Fibroblast of upper back skin (primary cell): ENCODE measurements at places on chromosomes 7 and 10.

DNA sequence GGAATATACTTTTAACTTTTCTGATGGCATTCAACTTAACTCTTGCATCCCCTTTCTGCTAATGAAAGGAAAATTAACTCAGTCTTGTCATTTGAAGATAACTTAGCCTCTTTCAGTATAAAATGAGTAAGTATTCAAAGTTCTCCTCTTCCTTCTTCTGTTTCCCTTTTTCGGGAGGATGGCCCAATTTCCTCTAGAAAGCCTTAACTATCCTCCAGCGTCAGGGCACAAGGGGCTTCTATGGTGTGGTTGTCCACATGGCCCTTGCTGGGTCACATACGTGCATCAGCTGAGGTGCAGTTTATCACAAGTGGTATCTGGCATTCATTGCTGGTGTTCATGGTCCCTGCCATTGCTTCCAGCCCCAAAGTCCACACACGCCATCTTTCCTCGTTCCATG lies 17.8 kb upstream of the GSAP start:
- no peak for DNase-seq

GRCh38 chr10:104328896-104329710 lies 9.2 kb downstream of the ITPRIP start:
- peak; percentile 89 for DNase-seq

DNA sequence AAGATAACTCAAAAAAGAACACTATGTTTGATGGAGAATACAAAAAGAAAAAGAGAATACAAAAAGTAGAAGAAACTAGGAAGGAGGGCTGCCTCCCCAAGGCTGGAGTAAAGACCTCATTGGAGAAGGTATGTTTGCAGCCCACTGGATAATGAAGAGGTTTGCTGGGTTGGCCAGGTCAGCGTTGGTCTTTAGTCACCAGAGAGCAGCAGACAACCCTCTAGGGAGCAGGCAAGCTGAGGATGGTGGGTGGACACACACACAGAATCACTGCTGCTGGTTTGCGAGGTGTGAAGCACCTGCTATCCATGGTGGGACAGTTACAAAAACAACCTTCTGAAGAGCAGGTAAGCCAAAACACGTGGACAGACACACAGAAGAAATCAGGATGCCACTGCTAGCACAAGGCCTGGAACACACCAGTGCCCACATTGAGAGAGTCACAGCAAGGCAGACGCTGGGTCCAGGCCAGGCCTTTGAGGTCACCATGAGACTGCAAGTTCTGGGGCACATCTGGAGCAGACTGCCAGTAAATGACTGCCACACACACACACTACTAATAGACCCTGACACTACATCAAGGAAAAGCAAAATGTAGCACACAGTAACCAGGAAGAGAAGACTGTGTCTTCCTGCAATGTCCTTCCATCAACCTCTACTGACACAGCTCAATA lies 43.0 kb downstream of the MTERF1 start:
- DNase-seq = no peak

DNA sequence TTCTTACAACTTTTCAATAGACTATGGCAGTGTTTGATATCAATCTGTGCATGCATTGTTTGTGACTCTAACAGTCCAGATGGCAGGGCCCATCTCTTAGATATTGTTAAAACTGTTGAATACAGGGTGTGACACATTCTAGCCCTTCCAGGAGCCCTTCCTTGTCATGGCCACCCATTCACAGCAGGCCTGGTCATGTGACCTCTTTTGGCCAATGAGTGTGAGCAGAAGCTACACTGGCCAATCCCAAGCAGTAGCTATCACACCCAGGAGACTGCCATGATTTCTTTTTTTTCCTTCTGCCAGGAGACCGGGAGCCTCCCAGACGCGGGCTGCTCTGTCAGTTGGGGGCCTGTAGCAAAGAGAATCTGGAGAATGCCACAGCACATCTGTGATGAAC lies 655.4 kb upstream of the MKI67 start:
- DNase-seq = no peak

DNA sequence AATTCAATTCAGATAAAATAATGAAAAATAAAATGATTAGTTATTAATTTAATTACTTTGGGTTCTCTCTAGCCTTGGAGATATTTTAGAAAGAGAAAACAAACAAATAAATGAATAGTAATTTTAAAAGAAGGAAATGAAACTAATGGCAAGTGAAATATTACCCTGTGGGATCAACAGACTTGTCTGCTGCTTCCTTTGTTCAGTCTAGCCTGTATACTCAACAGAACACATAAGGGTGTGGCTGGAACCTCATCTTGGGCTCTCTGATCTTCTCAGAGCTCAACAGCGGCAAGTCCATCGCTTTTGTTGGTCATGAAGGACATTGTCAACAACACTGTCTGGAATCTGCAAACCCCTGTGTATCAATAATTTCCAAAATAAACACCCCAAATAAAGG lies 904.9 kb downstream of the IPMK start:
- DNase-seq = no peak

DNA sequence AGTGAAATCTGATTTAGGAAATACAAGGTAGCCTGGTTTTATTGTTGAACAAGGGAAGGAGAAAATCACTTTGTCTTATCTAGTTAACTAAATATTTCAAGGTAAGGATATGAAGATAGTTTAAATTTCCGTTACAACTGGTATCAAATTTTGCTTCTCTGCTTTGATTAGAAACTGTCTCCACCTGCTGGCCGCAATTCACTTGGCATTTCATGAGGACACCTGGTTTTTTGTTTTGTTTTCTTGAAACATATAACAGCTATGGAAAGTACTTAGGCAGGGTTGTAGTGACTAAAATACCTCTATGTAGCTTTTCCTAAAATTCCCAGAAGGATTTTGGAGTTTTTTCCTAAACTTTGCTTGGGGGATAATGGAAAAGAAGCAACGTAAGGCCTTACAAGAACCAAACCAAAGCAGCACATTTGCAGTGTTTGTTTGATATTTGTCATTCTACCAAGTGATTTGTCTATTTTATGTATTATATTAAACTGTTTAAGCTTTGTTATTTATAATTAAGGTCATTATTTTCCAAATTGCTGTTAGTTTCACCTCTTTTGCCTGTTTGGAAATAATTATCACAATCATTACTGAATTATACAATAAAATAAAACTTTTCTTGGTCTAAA lies 73.6 kb downstream of the AHCYL2 start:
- peak; percentile 47 for DNase-seq

DNA sequence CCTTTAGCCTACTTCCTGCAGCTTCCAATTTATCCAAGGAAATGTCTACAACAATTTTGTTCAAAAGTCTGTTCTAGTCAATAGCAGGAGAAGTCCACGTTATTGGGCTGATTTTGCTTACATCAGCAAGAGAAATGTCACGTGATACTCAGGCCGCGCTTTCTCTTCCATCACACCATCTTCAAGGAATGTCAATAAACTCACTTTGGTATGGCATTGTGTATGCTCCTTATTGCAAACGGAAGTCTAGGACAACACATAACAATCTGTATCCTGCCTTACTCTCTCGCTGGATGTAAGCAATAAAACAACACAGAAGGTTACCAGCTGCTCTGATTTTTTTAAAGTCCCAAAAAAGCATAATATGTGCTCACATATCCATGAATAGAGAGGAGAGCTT lies 17.1 kb upstream of the STK17A start:
- peak; percentile 60 for DNase-seq

- DNase-seq = no peak
Observed at GRCh38 chr10:125085258-125086054, 74.9 kb downstream of the CTBP2 start.

- no peak for DNase-seq
Observed at GRCh38 chr10:122487174-122487765, 25.9 kb downstream of the HTRA1 start.

GRCh38 chr10:111475720-111476119 lies 398.9 kb downstream of the ADRA2A start:
- DNase-seq = peak; percentile 89

GRCh38 chr7:138890499-138891445 lies 90.4 kb downstream of the KIAA1549 start:
- peak; percentile 80 for DNase-seq

DNA sequence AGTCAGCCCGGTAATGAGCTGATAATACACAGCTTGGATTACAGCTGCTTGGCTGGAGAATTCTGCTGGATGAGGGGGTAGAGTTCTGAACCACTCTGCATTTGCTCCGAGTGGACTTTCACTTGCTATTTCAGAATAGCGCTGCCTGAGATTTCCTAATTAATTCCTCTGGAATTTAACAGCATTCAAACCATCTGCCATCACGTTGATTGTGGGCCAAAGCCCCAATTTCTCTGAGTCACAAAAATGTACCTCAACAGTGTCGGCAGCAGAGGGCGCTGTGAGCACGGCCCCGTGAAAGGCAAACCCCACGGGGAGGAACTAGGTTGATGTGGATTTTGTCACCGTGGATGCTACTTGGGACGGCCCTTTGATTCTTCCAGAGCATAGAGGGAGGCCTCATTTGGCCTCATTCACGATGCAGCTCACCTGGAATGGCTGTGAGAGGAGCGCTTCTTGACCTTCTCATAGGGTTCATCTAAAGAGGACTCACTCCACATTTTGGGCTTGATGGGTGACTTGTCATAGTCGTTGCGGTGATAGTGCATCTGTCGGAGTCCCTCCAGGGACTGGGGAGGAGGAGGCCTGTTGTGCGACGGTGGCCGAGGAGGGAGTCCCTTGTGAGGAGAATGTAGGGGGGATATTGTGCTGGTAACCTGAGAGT lies 73.3 kb downstream of the PRPF18 start:
- peak; percentile 73 for DNase-seq

DNA sequence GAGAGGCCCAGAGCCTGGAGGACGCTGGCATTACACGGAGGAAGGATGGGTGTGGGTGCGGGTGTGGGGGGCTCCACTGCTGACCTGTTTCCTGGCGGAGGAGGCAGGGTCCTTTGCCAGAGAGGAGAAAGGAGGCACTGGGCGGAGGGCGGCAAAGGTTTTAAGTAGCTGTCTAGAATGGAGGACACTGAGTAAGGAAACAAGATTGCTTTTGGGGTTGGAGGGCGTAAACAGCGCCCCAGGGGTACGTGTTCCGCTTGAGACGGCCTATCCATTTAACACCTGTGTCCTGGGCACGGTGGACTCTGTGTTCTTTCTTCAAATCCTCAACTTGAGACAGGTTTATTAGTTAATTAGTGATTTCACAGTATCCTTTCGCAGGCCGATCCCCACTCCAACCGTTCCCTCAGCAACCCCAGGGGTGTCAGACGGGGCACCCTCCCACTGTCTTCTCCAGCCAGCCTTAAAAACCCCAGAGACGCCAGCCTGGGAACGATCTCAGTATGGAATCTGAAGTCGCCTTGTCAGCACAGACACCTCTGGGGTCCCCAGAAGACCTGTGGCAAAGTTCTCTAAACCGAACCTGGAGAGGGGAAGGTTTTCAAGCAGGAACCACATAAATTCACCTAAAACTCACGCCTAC lies 24.8 kb downstream of the SFXN4 start:
- no peak for DNase-seq

GRCh38 chr10:102236006-102236405 lies 5.3 kb downstream of the PITX3 start:
- DNase-seq = no peak

GRCh38 chr7:52273685-52274610 lies 761.5 kb upstream of the POM121L12 start:
- DNase-seq = no peak

DNA sequence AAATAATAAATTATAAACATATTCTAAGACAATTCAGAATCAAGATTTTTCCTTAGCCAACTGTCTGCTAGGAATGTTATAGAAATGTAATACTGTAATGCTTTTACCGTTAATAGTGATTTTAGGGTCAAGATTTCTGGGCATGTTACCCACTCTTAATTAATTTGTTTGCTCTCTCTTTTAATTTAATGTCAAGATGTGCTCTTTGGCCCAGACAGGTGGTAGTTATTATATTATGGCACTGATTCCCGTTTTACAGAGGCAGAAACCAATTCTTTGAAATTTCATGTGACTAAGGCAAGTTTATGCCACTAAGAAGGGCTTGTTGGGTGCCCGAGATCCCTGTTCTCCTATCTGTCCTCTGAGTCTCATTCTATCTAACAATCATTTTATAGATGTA lies 959 bp upstream of the FAM107B start:
- no peak for DNase-seq

GRCh38 chr7:966291-967069 lies 8.9 kb downstream of the COX19 start:
- no peak for DNase-seq

GRCh38 chr10:14312014-14312413 lies 18.7 kb downstream of the FRMD4A start:
- no peak for DNase-seq

DNA sequence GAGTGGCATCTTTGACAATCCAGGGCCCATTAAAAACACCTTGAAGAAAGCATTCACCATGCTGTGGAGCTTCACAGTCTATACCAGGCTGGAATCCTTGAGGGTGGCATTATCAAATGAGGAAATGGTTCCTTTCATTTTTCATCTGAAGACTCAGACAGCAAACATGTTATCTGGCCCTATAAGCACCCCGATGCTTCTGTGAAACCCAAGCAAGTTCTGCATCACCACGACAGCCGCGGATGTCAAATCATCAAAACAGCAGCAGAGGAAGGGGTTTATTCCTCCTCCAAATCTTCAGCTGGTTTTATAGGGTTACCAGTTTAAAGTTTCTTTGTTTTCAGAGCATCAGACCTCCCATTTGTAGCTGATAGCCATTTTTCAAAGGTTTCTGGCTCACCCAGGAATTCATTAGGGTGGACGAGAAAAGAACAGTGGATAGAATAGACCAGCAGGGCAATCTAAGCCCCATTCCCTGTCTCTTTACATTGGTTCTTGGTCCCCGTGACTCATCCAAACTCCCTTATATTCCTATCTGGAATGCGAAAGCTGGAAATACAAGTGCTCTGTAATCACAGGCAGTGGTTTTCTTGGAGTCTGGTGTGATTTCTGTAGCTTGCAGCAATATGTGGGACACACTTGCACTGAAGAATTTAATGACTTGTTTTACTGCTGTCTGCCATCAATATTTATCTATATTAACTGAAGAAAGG lies 217.9 kb downstream of the SKAP2 start:
- peak; percentile 43 for DNase-seq

- DNase-seq = no peak
Observed at GRCh38 chr10:130924138-130924819, 387.2 kb downstream of the TCERG1L start.

DNA sequence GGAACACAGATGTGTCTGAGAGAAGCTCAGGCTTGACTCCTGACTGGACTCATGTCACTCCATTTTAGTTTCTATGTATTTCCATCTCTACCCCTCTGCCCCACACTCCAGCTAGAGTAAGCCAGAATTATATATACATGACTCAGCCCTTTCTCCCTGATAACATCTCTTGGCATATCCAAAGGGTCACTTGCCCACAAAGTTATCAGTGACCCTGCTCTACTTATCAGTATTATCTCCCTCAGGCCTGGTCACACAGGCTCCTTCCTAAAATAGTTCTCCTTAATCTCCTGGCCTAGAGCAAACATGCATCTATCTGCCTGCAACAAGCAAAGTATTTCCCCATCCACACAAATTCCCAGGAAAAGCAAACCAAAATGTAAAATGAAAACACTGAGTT lies 598.3 kb downstream of the SUGCT start:
- no peak for DNase-seq

- peak; percentile 33 for DNase-seq
Observed at GRCh38 chr10:62327885-62328284, 46.3 kb upstream of the ZNF365 start.

- DNase-seq = no peak
Observed at GRCh38 chr7:4833691-4834600, 27.9 kb downstream of the PAPOLB start.
